ENCODE measurements at places on chromosomes 4 and X.

- DNase-seq: no peak
Measured at GRCh38 chrX:68048774-68049173, 384.5 kb downstream of the OPHN1 start.

DNA sequence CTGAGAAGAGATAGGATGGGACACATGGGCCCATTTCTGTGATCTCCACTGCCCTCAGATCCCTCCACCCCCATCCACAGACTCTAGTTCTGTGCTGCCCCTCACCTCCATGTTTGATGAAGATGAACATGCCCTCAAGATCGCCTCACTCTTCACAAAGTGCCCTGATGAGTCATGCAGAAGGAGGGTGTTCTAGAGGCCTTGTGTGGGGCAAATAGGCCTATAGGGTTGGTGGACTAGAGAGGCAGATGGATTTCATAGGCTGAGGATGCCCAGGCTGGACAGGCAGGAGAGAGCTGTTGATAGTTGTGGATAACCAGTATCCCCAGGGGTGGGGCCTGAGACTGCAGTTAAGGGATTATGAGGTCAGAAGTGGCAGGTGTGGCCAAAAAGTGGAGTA lies at the start of gene CXorf65:
Gene CXorf65, minus strand, starts transcription at position 314 of the 400 bp plus-strand sequence. Its CDS starts 184 bp downstream, at position 130.
- DNase-seq: no peak

DNA sequence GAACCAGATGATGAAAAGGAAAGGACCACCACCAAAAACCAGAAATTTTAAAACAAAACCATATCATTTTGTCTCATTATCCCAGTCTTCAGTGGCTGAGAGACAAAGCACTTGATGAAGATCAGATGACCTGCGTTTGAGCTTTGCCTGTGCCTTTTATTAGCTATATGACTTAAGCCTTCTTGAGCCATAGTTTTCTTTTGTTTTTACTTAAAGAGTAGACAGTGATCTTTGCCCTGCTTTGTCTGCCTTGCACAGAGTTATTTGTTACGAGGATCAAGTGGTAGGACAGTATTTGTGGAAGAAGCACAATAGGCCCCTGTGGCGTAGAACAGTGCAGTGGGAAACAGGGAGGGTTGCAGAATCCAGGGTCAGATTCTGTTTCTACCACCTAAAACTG lies 89.9 kb downstream of the SLC10A6 start:
- DNase-seq: no peak

DNA sequence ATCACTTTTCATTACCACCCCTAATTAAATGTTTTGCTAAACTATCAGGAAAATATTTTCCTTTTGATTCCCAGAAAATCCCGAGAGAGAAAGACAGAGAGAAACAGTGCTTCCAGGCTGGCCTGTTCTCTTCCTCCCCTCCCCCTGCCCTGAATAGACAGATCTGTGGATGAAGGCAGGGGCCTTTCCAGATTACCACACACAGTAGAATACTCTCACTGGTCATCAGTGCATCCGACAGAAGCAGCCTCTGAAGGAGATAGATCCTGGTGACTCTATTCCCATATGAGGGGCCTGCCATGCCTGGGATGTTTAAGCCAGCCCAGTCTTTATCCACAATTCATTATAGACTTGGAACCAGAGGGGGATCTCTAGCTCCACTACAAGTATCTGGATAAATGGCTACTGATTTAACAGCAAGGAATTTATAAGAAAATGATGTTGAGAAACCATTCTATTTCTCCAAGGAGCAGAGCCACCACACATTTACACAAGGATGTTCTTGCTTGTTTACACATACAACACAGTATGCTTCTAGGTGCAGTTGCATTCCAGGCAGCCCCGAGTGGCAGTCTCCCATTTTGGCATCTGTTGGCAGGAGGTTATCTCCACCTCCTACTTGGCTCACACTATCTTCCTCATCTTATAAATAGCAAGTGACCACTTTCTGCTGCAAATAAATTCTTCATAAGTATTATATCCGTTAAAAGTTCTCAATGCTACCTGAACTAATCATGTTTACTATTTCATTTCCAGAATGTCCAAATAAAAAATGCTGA lies 115.8 kb downstream of the HS6ST2 start:
- no peak for DNase-seq

- DNase-seq: no peak
Measured at GRCh38 chrX:56233682-56234081, 1.5 kb downstream of the KLF8 start.

GRCh38 chr4:94758141-94758699 lies 465 bp downstream of the BMPR1B start:
- DNase-seq: no peak

DNA sequence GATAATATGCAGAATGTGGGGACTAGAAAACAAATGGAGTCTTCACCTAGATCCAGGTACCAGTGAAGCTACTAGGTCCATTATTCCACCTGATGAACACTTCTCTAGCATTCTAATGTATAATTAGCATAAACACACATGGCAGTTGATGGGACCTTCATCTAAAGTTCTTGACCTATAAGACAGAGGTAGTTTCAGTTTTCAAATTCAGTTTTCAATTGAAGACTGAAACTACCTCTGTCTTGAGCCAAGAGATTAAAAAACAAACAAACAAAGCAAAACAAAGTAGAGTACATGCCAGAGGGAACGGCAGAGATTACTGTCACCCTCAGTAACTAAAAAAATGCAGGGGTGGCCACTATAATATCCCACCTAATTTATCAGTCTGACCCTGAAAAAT lies 199.9 kb upstream of the NEIL3 start:
- DNase-seq: no peak

DNA sequence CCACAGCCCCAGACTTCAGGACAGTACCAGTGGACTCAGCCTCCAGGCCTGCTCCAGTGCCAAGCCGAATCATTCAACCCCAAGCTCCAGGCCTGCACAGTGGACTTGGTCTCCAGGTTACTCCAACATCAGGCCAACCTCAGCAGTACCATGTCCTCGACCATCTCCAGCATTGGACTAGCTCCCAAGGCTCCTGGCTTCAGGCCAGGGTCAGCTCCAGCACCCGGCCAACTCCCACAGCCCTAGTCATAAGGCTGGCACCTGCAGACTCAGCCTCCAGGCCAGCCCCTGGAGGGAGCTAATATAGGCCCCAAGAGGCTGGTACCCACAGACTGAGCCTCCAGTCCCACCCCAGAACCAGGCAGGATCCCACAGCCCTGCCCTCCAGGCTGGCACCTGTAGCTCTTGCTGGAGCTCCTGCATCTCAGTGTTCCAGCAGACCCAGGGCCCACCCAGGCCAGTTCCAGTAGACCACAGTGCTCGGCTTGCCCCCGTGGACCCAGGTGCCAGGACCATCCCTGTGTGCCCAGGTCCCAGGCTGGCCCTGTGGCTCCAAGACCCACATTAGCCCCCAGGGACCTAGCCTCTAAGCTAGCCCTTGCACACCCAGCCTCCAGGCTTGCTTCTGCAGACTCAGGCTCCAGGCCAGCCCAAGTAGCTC lies 25.6 kb downstream of the ZMAT1 start:
- no peak for DNase-seq

GRCh38 chrX:21166272-21166982 lies 207.8 kb upstream of the CNKSR2 start:
- DNase-seq: no peak

DNA sequence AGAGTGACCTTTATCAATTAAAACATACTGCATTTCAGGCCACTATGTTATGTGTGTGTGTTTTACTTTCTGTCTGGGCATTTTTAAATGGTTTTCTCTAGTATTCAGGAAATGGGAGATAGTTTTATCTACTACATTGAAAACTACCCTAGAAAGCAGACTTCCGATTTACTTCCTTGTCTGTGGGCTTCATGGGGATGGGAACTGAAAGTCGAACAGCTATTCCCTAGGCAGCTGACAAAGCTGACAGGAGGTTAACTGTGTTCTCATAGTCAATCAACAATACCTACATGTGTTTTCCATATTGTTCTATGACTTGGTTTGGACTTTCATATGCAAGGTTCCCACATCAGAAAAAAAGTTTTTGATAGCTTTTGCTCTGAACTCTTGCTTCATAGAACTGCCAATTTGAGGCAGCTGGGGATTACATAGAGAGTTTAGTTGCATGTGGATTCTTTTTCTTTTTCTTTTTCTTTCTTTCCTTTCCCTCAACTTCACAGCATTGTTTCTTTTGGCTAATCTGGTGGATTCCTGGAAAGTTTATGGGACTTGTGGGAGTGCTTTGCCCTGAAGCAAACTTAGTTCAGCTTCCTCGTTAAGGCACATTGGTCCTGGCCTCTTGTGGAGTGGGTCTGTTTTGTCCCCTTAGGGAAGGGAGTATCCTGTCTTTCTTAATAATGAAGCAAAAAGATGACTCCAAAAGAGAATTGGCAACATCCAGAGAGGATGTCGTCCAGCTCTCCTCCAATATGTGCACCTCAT lies 327.1 kb upstream of the GIMD1 start:
- no peak for DNase-seq

DNA sequence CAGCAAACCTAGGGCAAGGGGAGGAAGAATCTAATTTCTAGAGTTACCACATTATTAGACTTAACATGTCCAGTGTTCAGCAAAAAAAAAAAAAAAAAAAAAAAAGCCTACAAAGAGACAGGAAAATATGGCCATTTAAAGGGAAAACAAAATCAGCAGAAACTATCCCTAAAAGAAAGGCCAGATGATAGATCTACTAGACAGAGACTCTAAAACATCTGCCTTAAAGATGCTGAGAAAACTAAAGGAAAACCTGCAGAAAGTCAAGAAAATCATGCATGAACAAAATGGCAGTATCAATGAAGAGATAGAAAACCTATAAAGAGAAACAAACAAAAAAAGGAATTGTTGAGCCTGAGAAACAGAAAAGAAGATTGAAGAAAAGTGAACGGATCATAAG lies 43.8 kb downstream of the NELFA start:
- no peak for DNase-seq

- no peak for DNase-seq
Measured at GRCh38 chrX:40646489-40647306, 663 bp downstream of the CXorf38 start.

- DNase-seq: no peak
Measured at GRCh38 chr4:170420255-170420693, 330.5 kb upstream of the AADAT start.

- DNase-seq: no peak
Measured at GRCh38 chr4:125021189-125021588, 293.6 kb upstream of the FAT4 start.

DNA sequence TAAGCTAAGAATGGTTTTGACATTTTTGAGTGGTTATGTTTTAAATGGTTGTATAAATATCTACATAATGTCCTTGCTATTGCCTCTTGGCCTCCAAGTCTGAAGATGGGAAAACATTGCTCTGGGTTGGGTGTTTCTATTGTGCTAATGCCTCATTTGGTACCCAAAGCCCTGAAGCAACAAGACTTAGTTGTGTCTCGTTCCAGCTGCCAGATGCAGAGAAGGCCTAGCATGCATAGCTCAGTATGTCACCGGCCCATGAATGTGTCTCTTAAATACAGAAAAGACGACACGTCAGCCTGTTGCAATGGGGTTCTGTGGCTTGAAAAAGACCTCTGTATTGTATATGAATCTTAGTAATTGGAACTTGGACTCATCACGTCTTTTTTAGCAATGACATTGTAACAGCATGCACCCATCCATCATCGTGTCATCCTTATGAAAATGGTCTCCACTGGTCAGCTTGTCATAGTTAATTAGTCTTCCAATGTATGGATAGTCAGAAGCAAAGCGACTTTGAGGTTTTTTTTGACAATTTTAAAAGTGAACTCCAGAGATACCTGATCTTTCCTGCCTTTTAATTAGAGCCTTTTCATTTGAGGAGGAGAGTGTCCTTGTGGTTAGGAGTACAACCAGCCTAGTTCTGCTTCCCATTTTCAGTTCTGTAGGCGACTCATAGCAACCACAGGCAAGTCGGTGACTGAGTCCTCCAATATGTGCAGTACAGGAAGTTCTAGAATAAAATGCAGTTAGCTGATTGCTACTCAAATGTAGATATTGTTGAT lies 126.4 kb upstream of the GATB start:
- no peak for DNase-seq

- DNase-seq: no peak
Measured at GRCh38 chrX:38293741-38294140, 33.6 kb downstream of the RPGR start.

GRCh38 chrX:129825746-129826505 lies 17.8 kb downstream of the ZDHHC9 start:
- DNase-seq: no peak

DNA sequence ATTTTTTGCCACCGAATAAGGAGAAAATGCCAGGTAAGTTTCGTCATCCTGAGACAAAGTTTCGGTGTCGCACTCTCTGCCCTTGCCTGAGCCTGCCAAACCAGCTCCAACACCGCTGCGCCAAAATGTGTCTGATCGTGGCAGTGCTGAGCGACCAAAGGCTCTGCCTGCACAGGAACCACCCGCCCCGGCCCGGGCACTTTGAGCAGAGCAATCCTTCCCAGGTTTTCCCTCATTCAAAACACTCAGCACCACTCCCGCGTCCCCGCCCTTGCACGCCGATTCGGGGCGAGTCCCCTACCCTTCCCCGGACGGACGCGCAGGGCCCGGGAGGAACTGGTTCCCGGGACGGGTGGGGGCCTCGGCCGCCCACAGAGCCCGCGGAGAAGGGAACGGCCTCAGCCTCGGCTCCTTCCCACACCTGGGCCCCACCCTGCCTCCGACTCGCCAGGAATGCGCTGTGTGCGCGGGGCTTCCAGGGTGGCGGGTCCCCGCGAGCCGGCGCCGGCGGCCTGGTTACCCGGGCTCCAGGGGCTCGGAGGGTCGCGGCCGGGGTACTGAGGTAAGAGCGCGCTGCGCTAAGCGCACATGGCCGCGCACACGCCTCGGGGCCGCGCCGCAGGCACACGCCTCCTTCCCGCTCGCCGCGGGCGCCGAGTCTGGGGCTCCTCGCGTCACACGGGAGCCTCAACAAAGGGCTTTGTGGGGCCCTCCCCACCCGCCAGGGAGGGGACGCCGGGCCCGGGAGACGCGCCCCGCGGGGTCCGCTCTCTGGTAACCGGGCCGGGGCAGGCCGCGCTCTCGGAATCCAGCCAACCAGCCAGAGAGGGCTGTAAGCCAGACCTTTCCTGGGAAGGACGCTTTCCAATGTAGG lies at the start of gene C4orf36:
Gene C4orf36, minus strand, starts transcription at position 661 of the 874 bp plus-strand sequence. CDS start 902 bp downstream, outside the sequence.
- peak; percentile 58 for DNase-seq

DNA sequence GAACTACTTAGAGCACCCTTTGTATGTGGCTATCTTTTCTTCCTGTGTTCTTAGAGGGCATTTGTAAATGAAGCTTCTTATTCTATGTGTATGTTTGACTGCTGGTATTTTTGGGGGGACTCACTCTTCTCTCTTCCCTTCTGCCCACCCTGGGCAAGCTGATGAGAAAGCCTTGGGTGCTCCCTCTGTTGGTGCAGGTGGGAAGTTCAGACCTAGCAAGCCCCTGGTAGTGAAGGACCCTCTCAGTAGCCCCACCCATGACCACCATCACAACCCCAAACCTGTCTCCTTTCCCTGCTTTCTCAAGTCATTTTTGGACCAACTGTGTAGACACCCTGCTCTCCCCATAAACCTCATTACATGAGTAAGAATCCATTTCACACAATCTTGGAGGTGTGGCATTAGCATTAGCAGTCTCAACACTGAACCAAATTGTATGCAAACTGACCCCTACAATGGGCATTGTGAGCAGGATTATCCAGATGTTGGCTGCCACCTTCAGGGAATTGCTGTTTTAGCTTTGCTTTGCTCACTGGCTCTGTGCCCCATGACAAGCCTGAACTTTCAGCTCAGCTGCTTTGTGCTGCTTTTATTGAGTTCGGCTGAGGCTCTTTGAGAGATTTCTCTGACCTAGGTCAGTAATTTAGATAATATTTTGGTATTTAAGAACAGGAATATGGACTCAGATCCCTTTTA lies 27.9 kb downstream of the TRIM61 start:
- no peak for DNase-seq

All from NCI-H1694 (cell line).